Osteoblast (primary cell): ENCODE measurements at places on chromosomes 4 and X. TPM values are rescaled to one million over a fixed set of nuclear protein-coding genes. Genes with fewer than 3 reads are reported as not detected.
A peak's percentile ranks its signal among the peaks of the same experiment; 100 is the strongest.

DNA sequence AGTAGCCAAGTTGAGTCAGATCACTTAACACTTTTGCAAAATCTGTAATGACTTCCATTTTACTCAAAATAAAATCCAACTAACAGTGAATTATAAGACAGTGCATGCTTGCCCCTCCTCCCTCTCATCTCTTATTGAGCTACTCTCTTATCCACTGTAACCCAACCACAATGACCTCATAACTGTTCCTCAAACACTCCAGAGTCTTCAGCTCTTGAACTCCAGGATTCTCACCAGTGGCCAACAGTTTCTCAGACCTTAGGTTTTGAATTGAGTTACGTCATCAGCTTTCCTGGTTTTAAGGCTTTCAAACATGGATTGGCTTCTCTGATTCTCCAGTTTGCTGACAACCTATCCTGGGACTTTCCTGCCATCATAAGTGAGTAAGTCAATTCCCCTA is 938.3 kb downstream of the RAB28 start:
- DNase-seq = no peak

GRCh38 chrX:123217728-123218127 is 33.6 kb downstream of the GRIA3 start:
- no peak for DNase-seq

- no peak for DNase-seq
Measured at GRCh38 chrX:105975382-105975781, 63.1 kb downstream of the SERPINA7 start.

GRCh38 chr4:127001933-127002332 is 630.8 kb upstream of the INTU start:
- DNase-seq = no peak

GRCh38 chrX:150450519-150451177 is 87.5 kb downstream of the MAMLD1 start:
- DNase-seq = no peak

DNA sequence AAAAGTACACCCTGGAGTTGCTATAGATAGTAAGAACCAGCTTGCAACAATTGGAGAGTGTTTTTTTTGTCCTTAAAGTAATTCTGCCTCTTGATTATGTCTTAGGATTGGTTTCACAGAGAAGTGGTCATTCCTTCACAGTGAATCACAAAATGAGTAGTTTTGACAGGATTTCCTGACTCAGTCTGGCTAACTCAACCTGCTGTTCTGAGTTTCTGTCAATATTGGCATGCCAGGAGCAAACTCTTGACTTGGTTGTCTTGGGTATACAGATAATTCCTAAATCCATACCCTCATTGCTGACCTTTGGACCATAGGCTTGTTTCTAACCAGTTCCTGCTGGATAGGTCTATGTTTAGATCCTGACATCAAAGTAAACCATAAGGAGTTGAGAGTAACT is 9.4 kb downstream of the FHIP1A start:
- peak; percentile 77 for DNase-seq

- DNase-seq = no peak
Measured at GRCh38 chr4:123300222-123301039, 96.2 kb upstream of the SPRY1 start.

- DNase-seq = no peak
Measured at GRCh38 chrX:83759872-83760271, 101.1 kb upstream of the CYLC1 start.

DNA sequence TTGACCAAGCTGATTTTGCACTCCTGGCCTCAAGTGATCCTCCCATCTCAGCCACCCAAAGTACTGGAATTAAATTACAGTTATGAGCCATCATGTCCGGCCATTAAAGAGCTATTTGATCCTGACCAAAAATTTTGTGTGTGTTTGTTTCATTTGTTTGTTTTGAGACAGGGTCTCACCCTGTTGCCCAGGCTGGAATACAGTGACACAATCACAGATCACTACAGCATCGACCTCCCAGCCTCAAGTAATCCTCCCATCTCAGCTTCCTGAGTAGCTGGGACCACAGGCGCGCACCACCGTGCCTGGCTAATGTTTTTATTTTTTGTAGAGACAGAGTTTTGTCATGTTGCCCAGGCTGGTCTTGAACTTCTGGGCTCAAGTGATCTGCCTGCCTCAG is 82.9 kb upstream of the RBPJ start:
- DNase-seq = no peak

DNA sequence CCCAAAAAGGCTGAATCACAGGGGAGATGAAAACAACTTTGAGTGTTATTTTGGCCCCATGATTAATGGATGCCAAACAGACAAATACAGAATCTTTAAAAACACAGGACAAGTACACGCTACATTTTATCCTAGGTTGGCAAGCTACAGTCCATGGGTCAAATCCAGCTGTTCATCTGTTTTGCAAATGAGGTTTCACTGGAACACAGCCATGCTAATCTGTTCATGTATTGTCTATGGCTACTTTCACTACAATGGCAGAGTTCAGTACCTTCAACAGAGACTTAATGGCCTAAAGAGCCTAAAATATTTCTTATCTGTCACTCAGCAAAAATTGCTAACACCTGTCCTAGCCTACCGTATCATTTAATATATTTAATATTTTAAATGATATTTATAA is 1548.5 kb upstream of the IGFBP7 start:
- peak; percentile 0 for DNase-seq

- no peak for DNase-seq
Measured at GRCh38 chr4:148305751-148306150, 136.5 kb downstream of the NR3C2 start.

GRCh38 chr4:183600189-183600685 is 58.7 kb downstream of the RWDD4 start:
- DNase-seq = no peak

DNA sequence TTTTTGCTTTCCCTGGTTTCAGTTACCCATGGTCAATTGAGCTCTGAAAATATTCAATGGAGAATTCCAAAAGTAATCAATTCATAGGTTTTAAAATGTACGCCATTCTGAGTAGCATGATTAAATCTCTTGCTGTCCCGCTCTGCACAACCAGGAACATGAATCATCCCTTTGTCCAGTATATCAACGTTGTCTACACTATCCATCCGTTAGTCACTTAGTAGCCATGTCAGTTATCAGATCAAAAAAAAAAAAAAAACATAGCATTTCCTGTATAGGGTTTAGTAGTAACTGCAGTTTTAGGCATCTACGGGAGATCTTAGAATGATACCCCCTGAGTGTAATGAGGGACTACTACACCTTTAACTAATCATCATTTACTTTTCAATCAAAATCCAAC is 15.1 kb downstream of the LAMP2 start:
- DNase-seq = peak; percentile 58

The RBPJ gene
- 106 and 109 TPM in 2 replicates for total RNA-seq

The LEF1 gene
- total RNA-seq = 5.8 and 7.7 TPM in 2 replicates

The FRG2 gene
- not detected in 2 replicates for total RNA-seq

The TXK gene
- 0.59 and 0.72 TPM in 2 replicates for total RNA-seq

The NPNT gene
- total RNA-seq = 0.36 and 0.59 TPM in 2 replicates

The MAGEC2 gene
- total RNA-seq = not detected in 2 replicates

The PAK3 gene
- 1.4 and 2.4 TPM in 2 replicates for total RNA-seq

The HOPX gene
- total RNA-seq = 0.29 and 0.36 TPM in 2 replicates
